Activated CD4-positive, alpha-beta T cell treated with anti-CD3 and anti-CD28 coated beads, Interleukin-10, Interleukin-2, amounts not matched to agents 100 ng/mL and 50 ng/mL, durations not matched to agents 16 hours and 8 hours (primary cell): ENCODE measurements at places on chromosomes 6 and 20.
A peak's percentile ranks its signal among the peaks of the same experiment; 100 is the strongest.

DNA sequence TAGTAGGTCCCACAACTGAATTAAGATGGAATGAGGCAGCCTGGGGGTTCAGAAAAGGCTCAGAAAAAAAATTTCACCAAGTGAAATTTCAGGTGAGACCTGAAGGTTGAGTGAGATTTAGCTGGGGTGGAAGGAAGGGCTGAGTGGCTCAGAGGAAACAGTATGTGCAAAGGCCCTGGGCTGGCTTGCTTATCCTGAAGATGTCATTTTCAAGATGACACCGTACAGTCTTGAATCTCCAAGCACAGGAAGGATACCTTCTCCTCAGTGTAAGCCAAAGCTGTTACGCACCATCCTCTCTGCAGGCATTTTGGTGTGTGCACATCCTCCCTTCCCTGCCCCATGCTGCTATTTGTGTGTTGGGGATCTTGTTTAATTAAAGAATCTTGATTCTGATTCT lies 43.0 kb upstream of the RANBP9 start:
- no peak for DNase-seq

DNA sequence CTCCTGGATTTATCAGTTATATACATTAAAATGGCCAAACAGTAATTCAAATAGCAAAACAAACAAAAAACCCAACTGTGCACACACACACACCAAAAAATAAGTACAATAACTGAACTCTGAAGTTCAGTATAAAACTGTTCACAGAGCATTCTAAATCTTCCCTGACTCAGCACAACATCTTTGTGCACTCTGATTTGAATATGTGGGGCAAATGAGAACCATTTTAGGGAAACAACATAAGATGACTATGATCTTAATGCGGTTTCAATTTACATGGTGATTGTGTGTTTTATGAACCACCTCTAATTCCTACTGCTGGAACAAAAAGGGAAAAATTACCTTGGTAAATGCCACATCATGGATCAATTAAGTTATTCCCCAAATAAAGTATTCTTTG lies 41.7 kb downstream of the PLAGL1 start:
- no peak for DNase-seq

GRCh38 chr6:153963352-153963751 lies 75.7 kb upstream of the OPRM1 start:
- no peak for DNase-seq

DNA sequence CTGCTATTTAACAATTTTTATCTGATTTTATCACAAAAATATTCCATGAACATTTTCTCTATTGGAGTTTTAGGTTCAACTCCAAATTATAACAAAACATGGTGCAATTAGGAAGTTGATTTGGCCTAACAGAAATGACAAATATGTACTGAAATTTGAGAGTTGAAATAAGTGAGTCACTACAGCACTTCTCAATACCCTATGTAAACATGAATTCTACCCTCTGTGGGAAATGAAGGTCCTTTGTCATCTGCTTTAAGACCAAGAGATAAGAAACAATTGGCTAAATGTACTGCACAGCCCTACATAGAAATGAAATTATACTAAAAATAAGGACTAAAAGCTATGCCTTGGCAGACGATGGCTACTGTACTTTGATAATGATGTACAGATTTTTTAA lies 86.2 kb upstream of the BEND6 start:
- DNase-seq, result no peak

- no peak for DNase-seq
Measured at GRCh38 chr20:13868331-13868730, 83.5 kb downstream of the NDUFAF5 start.

- DNase-seq, result no peak
Measured at GRCh38 chr6:14585689-14586088, 468.1 kb downstream of the CD83 start.

- no peak for DNase-seq
Measured at GRCh38 chr6:44534291-44534690, 146.8 kb downstream of the CDC5L start.

DNA sequence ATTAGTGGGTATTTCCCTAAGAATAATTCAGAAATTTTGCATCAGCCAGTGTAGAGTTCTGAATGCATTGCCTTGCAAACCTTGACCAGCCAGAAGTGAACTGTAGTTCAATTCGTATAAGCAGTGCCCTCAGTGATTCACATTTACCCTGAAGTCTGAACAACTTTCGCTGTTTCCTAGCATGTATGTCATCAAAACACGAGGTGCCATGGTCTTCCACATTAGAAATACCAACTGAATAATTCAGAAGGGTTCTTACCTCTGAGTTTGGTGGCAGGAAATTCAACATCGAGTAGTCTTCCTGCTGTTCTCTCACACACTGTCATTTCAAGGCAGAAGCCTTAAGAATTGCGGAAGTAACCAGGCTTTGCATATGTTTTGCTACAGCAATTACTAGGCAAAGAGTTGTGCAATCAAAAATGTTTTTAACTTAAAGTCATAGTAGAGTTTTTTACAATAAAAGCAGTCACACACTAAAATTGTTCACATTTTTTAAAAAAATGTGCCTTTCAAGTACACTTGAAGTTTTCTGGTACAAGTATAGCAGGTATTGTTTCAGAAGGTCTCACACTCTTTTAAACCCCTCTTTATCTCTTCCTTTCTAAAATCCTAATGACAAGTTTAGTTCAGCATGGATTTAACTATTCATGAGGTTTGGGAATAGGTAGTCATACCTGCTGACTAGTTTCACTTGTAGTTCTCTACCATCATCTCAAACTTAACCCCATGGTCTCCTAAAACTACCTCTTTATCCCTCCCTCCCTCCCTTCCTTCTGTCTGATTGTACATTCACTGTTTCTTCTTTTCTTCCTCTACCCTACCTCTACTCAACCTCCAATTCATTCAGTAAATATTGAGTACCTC lies 118.3 kb downstream of the STXBP5 start:
- DNase-seq, result peak; percentile 82

DNA sequence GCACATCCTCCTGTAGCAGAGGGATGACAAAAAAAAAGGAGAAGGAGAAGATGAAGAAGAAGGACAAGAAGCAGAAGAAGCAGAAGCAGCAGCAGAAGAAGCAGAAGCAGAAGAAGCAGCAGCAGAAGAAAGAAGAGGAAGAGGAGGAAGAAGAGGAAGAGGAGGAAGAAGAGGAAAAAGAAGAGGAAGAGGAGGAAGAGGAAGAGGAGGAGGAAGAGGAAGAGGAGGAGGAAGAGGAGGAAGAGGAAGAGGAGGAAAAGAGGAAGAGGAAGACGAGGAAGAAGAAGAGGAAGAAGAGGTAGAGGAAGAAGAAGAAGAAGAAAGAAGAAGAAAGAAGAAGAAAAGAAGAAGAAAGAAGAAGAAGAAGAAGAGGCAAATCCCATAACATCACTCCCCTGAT lies 35.0 kb upstream of the AHI1 start:
- DNase-seq, result no peak

- DNase-seq, result no peak
Measured at GRCh38 chr6:135904666-135905065, 53.2 kb downstream of the PDE7B start.

GRCh38 chr6:153625089-153625488 lies 414.0 kb upstream of the OPRM1 start:
- no peak for DNase-seq

DNA sequence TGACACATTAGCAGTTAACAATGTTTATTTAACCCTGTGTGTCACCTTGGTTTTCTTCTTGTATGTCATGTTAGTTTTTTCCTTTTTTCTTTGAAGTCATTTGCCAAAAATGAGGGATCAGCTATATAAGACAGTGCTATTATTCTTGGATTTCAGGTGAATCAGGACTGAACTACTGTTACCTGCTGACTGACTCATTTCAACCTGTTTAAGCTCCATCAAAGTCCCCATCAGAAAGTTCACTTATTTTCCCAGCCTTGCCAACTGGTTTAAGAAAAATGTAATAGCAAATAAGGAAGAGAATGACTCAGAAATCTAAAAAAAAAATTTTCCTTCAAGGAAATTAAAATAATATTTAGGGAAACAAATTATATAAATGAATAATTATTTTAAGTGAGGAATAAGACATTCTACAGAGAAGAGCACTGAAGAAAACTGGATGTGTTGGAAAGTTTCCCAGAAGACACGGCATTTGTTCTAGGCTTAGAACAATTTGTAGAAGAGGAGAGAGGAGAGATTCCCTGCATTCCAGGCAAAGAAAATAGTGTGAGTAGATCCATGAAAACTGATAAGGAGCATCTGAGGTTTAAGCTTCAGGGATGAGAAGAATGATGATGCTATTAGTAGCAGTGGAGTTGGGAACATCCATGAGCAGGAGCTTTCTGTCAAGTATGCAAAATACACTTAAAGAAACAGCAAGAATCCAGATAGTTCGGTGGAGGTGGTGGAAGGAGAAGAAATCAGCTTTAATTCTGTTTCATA lies 84.9 kb upstream of the SIM1 start:
- DNase-seq, result no peak

- DNase-seq, result no peak
Measured at GRCh38 chr6:167426084-167426483, 101.2 kb downstream of the TTLL2 start.

GRCh38 chr6:31418251-31418650 lies 14.9 kb downstream of the MICA start:
- no peak for DNase-seq

DNA sequence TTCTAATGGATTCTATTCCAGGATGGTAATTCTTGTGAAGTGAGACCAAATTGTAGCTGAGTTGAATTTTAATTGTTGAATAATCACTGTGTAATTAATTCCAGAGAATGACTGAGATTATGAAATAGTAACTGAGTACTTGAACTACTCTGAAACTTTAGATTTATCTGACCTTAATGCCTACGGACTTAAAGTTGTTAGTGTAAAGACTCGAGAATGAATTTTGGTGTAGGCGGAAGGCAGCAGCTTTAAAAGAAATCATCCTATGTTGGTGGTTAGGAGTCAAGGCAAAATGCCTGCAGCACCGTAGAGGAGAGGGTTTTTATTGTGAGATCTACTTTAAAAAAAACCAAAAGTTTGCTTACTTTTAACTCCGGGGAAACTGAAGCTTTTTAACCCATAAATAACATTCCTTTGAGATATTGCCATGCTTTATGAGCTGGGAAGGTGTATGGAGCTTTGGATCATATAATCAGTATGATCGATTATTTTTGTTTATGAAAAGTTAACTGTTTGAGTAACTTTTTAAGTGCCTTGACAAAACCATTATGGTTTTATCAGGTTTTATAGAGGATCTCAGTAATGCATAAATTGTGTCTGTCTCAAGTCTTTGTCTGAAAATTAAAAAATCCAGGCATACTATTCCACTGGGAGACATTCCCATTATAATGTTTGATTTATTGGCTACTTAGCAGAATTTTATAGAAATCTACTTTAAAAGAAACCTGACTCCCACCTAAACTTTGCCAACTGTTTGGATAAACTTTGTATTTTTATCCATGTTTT lies 46.1 kb downstream of the MYO6 start:
- DNase-seq, result no peak

- peak; percentile 12 for DNase-seq
Measured at GRCh38 chr6:160461641-160462040, 113.5 kb downstream of the SLC22A3 start.

DNA sequence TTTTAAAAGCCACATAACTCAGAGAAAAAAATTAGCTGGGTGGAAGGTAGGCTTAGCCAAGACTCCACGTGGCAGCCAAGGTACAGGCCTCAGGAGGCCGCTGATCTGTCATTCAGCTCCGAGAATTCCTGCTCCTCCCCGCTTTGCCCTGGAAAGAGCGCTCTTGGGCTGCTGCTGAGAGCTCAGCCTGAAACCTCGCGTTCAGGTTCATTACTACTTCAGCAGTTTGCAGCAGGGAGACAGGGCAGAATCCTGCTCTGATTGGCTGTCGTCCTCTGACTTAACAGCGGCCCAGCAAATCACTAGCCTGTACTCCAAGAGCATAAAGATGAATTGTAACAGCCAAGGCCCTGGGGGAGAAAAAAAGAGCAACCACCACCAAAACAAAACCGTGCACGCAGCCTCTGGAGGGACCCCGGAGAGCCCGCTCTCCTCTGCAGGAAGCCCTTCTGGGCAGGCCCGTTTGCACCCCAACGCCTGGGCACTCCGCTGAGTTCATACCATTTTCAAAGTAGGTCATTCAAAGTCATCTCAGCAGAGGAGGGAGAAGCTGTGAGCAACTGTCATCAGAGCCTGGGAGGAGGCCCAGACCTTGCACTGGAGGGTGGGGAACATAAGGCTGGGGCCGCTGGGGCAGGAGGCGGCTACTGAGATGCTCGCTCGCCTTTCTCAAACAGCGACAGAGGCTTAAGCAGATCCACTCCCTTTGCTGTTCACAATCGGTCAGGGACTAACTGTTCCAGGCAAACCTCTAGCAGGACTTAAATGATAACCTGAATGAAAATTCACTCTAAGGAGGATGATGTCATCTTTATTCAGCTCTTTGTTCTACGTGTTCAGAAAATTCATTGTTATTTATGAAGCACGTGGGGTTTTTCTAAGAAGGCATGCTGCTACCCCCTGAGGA lies 42.3 kb upstream of the ATXN1 start:
- DNase-seq, result no peak

- no peak for DNase-seq
Measured at GRCh38 chr6:30719356-30719755, 796 bp upstream of the TUBB start.

DNA sequence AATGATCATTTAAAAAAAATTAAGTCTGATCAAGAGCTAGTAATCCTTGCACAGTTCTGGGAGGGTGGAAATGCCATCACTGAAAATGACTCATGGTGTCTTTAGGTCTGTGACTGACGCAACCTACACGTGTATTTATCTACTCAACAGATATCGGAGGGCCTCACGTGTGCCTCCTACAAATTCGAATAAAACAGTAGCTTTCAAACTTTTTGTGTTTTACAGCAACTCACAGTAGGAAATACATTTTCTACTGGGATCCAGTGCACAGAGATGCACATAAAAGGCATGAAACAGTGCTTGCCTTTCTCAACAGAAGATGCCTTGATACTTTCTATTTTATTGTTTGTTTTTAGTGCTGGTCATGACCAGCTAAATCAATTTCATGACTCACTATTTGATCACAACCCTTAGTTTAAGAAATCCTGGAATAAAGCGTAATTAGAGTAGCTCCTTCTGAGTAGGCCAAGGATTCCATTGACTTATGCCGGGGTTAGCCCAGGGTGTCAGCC lies 210.0 kb upstream of the SNX9 start:
- DNase-seq, result no peak

GRCh38 chr20:54197621-54198604 lies 10.0 kb upstream of the PFDN4 start:
- DNase-seq, result no peak

- no peak for DNase-seq
Measured at GRCh38 chr20:52622081-52622480, 350.1 kb upstream of the TSHZ2 start.

GRCh38 chr6:8172530-8172929 lies 70.2 kb upstream of the EEF1E1 start:
- DNase-seq, result no peak

GRCh38 chr20:48624315-48625020 lies 203.3 kb downstream of the PREX1 start:
- no peak for DNase-seq

DNA sequence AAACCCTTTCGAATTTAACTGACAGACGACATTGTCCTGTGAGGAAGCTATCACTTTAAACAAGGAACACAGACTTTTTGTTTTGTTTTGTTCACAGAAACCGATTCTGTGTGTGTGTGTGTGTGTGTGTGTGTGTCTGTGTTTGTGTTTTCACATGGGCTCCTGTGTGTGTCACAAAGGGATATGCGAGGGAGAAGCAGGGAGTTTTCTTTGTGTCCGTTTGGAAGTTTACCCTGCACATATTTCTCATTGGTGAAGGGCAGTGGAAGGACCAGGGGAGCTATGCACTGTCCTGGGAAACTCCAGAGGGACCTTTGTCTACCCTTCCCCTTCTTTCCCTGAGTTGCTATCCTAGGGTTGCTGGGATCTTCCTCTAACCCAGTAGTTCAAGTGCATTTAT lies 17.7 kb downstream of the POM121L2 start:
- DNase-seq, result no peak

- no peak for DNase-seq
Measured at GRCh38 chr20:33636776-33637175, 25.4 kb upstream of the C20orf144 start.
